ENCODE measurements at places on chromosomes 16 and 17. TPM values are rescaled to one million over a fixed set of nuclear protein-coding genes. Genes with fewer than 3 reads are reported as not detected.

TMC5 gene
- total RNA-seq, result 46.8 TPM

PSMC3IP gene
- total RNA-seq, result 5.1 TPM

CD300LF gene
- 1.8 TPM for total RNA-seq

DPEP1 gene
- total RNA-seq, result 2.5 TPM

ITGB3 gene
- 10.6 TPM for total RNA-seq

GUCY2D gene
- total RNA-seq, result 0.63 TPM

ZPBP2 gene
- total RNA-seq, result not detected

TBC1D3I gene
- 1.4 TPM for total RNA-seq

TNFSF13 gene
- 120 TPM for total RNA-seq

EVPLL gene
- 0.14 TPM for total RNA-seq

RPL23 gene
- 984 TPM for total RNA-seq

ITGAX gene
- 16.1 TPM for total RNA-seq

ALOX15B gene
- 14.0 TPM for total RNA-seq

CRISPLD2 gene
- 117 TPM for total RNA-seq

KRT24 gene
- 0.17 TPM for total RNA-seq

PIRT gene
- total RNA-seq, result 0.32 TPM

MAP2K6 gene
- 20.1 TPM for total RNA-seq

SLC43A2 gene
- 27.0 TPM for total RNA-seq

AOC3 gene
- 125 TPM for total RNA-seq

ALOX12B gene
- 0.43 TPM for total RNA-seq

TCAP gene
- total RNA-seq, result 2.0 TPM

EVI2B gene
- total RNA-seq, result 13.0 TPM

KRTAP4-2 gene
- not detected for total RNA-seq

RASD1 gene
- 4.6 TPM for total RNA-seq

KCNJ18 gene
- not detected for total RNA-seq

KRTAP2-2 gene
- total RNA-seq, result not detected

CDK3 gene
- total RNA-seq, result 11.9 TPM

HSD17B1 gene
- total RNA-seq, result 2.4 TPM

CACNA1G gene
- total RNA-seq, result 0.26 TPM

HBA1 gene
- 54.8 TPM for total RNA-seq

CLEC18B gene
- total RNA-seq, result 6.0 TPM

Data from mucosa of gallbladder (tissue), 1 donor.